ENCODE measurements at places on chromosomes 4 and X.

DNA sequence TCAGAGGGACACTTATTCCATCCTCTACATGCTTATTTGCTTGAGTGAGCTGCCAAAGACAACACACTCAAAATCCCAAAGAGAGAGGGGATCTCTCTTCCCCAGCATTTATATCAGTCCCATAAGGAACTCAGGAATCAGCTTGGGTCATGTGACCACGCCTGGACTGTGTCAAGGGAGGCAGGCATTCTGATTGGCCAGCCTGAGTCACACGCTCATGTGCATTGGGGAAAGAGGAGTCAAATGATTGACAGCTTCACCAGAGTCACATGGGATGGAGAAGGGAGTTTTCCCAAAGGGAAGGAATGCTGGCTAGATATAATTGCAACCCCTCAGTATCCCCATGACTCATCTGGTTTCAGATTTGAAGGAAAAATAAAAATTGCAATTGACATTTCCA is 49.0 kb downstream of the RWDD4 start:
- no peak for DNase-seq

GRCh38 chrX:97326456-97326855 is 442.7 kb downstream of the RPA4 start:
- DNase-seq = no peak

GRCh38 chr4:138090150-138090917 is 151.8 kb downstream of the SLC7A11 start:
- no peak for DNase-seq

GRCh38 chr4:12852338-12853307 is 631.5 kb downstream of the RAB28 start:
- DNase-seq = no peak

DNA sequence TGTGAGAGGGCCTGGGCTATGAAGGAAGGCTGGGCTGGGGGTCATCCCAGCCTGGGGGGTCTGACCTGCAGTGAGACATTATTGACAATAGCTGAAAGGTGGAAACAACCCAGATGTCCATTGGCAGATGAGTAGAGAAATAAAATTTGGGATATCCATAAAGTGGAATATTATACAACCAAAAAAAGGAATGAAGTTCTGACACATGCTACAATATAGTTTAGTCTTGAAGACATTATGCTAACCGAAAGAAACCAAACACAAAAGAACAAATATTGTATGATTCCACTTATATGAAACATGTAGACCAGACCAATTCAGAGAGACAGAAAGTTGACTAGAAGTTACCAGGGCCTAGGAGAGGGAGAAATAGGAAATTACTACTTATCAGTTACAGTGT is 44.7 kb downstream of the RTL5 start:
- DNase-seq = no peak
